ENCODE measurements at places on chromosomes 12 and 14. TPM values are rescaled to one million over a fixed set of nuclear protein-coding genes. Genes with fewer than 3 reads are reported as not detected.

Gene DLK1
- 2.8 TPM for total RNA-seq

Gene PRICKLE1
- 20.0 TPM for total RNA-seq

Gene MAP3K9
- total RNA-seq: 20.0 TPM

Gene WNT5B
- 0.61 TPM for total RNA-seq

Gene UNC79
- 2.8 TPM for total RNA-seq

Gene SRGAP1
- total RNA-seq: 3.4 TPM

Gene HHIPL1
- 2.6 TPM for total RNA-seq

Gene RTL1
- not detected for total RNA-seq

Gene LTBP2
- 0.75 TPM for total RNA-seq

Gene NTS
- total RNA-seq: 5.1 TPM

Gene AQP5
- total RNA-seq: 2.8 TPM

Gene NGB
- 0.11 TPM for total RNA-seq

Gene RFX4
- 0.57 TPM for total RNA-seq
